Activated CD4-positive, alpha-beta T cell treated with anti-CD3 and anti-CD28 coated beads, Interleukin-2, amount 50 U/mL, for 48 hours (primary cell): ENCODE measurements at places on chromosomes 5 and 9.

DNA sequence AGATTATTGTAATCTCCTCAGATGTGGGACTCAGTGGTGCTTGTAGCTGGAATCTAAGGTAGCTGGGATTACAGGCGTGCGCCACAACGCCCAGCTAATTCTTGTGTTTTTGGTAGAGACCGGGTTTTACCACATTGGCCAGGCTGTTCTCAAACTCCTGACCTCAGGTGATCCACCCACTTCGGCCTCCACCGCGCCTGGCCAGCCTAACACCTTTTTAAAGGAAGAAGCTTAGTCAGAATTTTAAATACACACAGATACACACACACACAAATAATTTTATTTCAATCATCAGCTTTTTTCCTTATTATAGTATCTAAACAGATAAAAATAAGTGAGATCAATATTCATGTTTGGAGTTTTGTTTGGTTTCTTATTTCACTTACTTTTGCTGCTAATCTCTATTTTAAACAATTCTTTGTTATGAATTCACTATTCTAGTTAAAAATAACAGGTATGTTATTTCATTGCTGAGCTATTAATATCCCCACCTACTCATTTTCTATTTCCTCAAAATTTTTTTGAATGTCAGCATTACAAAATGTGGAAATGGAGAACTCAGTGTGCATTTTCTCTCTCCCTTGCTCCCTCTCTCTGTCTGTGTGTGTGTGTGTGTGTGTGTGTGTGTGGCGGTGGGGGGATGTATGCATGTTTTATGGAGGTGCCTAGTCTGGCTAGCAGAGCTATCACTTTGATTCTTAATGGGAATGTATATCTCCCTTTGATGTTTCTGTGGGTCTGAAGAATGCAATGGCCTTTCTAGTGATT is 960.6 kb upstream of the DMAC1 start:
- no peak for DNase-seq

DNA sequence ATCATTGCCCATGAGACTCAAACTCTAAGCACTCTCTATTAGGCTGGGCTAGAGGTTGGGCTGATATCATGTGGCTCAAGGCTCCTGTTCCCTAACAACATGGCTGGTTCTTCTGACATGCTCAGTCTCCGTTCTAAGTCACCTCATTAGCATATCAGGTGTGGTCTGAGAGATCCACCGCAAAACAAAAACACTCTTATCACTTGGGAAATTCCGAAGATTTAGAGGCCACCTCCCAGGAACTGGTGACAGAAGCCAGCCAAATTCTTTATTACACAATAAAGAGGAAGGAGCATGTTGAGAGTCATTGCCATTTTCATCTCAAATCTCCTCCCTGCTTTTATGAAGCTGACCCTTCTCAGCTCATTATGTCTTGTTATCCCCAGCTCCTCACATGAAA is 107.6 kb downstream of the MSX2 start:
- DNase-seq, result no peak

DNA sequence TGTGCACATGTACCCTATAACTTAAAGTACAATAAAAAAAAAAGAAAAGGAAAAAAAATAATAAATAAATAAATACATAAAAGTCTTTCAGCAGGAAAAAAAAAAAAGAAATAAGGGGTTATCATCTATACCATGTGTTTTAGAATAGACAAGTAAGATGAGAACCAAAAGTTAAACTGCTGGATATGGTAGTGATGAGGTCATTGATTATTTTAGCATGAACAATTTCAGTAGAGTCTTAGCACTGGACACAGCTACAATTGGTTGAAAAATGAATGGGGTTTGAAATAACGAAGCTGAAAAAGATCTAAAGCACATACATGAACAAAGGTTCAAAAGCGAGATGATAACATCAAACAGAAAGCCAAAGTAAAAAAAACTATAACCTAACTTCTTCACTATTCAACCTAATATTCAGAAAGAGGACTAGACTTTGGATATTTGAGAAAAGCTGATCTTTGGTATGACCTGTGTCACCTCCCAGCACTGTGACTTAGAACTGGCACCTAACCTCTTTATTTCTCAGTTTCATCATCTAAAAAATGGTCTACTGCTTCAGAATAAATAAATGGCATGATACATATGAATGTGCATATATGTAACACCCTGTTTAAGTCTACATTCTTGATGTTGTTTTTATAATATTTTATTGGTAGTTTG is 133.3 kb downstream of the RAB3C start:
- no peak for DNase-seq

GRCh38 chr5:120450910-120451309 is 13.2 kb upstream of the PRR16 start:
- no peak for DNase-seq

GRCh38 chr5:94745786-94746730 is 127.6 kb downstream of the SLF1 start:
- DNase-seq, result no peak

GRCh38 chr9:100459963-100460362 is 13.0 kb upstream of the TMEFF1 start:
- no peak for DNase-seq

DNA sequence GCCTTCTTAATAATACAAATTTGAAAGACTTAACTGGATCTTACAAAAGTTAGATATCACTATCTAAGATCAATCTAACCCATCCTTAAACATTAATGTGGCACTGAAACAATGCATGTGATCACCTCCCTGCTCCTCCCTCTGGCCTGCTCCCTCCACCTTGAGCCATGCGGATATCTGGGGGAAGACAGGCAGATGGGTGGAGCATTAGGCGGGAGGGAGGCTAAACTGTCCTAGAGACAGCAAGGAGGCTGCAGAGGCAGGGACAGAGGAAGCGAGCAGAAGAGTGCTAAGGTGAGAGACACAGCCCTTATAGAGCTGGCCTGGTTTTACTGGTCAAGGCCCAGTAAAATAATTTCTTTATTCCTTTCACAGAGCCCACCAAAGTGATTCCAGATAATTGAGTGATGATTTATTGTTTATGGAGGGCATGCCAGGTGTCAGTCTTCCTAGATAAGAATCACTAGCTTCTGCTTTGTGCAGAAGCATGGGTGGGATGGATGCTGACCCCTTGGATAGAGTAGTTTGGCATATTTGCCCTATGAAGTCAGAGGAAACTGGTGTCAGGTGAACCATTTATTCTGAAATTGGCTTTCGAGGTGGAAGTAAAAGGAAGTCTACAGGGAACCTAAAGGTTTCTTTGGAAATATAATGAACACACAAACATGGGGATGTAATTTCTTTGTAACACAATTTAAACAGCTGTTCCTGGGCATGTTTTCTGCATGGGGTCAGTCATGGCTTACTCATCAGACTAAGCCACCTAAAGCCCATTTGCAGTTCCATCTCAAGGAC is 188.3 kb downstream of the GNAQ start:
- no peak for DNase-seq

- DNase-seq, result no peak
Observed at GRCh38 chr9:126796758-126797157, 8.1 kb upstream of the ZBTB43 start.

- DNase-seq, result no peak
Observed at GRCh38 chr9:123425836-123426365, 69.9 kb downstream of the CRB2 start.

DNA sequence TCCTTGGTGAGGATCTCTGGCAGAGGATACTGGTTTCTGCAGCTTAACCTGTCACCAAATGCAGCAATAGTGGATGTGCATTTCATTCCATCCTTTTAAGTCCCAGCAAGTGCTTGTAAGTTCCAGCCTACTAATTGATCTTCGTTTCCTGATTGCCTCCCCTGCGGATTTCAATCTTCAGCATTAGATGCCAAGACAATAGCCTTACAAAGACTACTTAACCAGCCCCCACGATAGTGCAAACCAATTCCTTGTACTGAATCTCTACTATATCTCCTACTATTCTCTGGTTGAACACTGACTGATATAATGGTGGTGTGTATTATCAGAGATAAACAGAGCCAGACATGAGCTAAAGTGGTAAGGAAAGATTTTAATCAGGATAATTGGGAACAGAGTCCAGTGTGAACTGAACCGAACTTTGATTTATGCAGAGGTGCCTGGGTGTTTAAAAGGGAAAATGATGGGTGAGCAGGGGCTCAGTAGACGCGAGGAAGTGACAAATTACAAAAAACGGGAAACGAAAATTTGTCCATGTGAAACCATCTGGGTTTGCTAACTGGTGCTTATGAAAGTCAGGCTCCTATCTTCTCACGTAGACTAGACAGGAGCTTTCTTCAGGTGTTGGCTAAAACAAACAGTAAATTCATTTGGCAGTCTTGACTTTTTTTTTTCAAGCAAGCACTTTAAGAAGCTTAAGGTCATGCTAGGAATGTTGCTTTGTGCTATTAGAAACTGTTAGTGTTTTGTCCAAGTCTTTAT is 106.9 kb upstream of the ST8SIA4 start:
- DNase-seq, result no peak
